ENCODE measurements at places on chromosomes 6 and 20. TPM values are rescaled to one million over a fixed set of nuclear protein-coding genes. Genes with fewer than 3 reads are reported as not detected.

DNA sequence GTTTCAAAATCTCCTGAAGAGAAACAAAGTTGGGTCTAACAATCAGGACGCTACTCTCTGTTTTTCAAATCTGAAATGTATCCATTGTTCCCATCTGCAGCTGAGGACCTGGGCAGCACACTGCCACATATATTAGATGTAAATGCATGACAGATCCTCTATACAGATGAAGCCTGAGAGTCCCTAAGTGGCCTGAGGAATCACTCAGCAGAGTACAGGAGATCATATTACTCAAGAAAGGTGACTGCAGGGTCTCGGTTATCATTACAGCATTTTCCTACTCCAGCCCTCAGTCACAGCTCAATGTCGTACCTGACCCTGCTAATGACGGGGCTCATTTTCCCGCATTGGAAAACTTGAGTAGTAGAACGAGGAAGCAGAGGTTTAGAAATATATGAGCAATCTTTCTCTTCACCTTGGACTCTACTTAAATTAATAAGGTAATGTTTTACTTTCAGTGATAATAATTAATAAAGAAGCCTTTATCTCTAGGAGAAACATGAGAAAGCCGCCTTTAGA is 256.2 kb upstream of the IRAK1BP1 start:
- DNase-seq: no peak

GRCh38 chr20:9478771-9479170 is 35.6 kb upstream of the LAMP5 start:
- DNase-seq: no peak

DNA sequence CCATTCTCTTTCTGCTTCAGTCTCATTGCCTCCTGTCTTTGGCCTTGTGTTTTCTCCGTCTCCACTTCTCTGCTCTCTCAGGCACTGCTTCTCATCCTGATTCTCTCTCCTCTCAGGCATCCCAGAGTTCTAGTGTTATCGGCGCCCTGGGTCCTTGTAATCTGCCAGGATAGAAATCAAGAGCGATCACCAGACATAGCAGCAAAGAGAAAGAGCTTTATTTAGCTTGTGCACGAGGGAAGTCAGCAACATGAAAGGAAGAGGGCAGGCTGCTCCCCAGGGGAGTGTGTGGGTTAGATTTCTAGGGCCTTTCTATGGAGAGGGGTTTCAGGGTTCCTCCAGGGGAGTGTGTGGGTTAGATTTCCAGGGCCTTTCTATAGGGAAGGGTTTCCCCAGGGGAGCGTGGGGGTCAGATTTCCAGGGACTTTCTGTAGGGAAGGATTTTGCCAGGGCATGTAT is 32.5 kb downstream of the SUN5 start:
- no peak for DNase-seq

C4B gene
- total RNA-seq: 1.9 TPM

- no peak for DNase-seq
These were observed 326.5 kb upstream of the RUNX2 start for GRCh38 chr6:45001663-45002062.

DNA sequence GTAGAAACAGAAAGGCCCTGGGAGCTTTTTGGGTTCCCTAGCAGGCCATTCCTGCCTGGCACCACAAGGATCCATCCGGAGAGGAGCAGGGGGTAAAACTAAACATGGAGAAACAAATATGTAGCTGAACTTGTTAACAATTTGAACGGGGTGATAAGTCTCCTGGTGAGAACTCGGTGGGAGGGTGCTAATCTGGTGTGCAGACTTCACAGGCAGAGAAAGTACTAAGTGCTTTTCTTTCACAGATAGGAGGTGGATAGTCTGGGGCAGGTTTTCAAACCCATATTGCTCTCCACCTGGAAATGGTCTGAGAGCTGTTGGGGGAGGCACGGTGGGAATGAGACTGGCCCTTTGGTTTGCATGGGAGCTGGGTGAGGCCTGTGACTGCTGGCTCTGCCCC is 196.3 kb upstream of the FUT9 start:
- no peak for DNase-seq

GRCh38 chr6:7721649-7722048 is 4.2 kb upstream of the BMP6 start:
- no peak for DNase-seq

DNA sequence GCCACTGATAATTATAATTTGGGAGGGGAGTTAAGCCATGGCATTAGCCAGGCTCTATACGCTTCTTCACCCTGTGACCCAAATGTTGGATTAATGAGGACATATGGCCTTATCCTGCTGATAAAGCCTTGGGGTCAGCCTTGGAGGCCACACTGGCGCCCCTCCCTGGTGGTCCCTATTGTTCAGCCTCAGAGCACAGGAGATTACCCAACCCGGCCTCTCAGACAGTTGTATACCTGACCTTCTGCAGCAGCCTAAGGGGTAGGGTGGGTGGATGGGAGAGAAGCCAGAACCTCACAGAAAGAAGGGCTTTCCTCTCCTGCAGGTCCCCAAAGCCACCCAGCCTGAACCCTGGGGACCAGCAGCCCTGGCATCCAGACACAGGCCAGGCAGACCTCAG is 76.8 kb downstream of the LINC00237 start:
- DNase-seq: no peak

LCA5 gene
- total RNA-seq: 3.2 TPM

GRCh38 chr6:164007881-164008280 is 593.4 kb downstream of the QKI start:
- no peak for DNase-seq

- DNase-seq: no peak
These were observed 8.5 kb upstream of the GDF5 start for GRCh38 chr20:35446356-35447078.

DNA sequence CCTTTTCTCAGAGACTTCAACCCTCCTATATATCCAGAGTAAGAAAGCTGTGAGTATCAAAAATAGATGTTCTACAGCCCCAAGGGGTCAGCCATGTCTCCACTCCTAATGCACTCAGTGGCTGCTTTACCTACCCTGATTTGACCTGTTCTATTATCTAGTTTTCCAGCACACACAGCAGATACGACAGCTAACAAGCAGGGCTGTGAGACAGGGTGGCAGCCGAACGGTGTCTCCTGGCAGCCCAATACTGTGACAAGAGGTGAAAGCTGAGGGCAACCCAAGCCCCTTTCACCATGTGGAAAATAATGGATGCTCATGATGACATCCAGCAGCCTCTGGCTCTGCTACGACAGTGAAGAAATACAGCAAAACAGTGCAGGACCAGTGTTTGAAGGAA is 67.9 kb downstream of the KIF13A start:
- DNase-seq: no peak
